ENCODE measurements at places on chromosomes 1 and 21.

- no peak for DNase-seq
Observed at GRCh38 chr1:175158170-175158591, 34.4 kb downstream of the KIAA0040 start.

DNA sequence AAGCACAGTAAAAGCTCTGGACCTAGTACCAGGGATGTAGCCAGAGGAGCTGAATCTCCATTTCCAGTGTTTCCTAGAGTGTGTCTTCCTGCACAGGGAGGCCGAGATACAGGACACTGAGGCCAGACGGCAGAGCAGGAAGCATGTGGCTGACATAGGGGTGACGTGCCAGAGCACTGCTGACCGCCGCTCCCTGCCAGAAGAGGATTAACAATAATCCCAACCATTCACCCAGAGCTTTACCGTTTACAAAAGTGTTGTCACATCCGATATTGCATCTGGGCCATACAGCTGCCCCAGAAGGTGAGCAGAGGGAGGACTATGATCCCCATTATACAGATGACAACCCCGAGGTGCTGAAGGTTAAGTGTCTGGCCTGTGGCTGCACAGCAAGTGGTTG is 5.8 kb upstream of the CLDN19 start:
- peak; percentile 8 for DNase-seq

DNA sequence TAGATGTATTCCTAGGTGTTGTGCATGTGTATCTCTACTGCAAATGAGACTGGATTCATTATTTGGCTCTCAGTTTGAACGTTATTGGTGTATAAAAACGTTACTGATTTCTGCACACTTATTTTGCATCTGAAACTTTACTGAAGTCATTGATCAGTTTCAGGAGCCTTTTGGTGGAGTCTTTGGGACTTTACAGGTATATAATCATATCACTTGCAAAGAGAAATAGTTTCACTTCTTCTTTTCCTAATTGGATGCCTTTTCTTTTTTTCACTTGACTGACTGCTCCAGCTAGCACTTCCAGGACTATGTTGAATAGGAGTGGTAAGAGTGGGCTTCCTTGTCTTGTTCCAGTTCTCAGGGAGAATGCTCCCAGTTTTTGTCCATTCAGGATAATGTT is 252.2 kb downstream of the SMYD3 start:
- no peak for DNase-seq

- DNase-seq = no peak
Observed at GRCh38 chr1:184605941-184606340, 148.7 kb downstream of the EDEM3 start.

GRCh38 chr1:14263671-14264070 is 334.8 kb upstream of the KAZN start:
- DNase-seq = no peak

DNA sequence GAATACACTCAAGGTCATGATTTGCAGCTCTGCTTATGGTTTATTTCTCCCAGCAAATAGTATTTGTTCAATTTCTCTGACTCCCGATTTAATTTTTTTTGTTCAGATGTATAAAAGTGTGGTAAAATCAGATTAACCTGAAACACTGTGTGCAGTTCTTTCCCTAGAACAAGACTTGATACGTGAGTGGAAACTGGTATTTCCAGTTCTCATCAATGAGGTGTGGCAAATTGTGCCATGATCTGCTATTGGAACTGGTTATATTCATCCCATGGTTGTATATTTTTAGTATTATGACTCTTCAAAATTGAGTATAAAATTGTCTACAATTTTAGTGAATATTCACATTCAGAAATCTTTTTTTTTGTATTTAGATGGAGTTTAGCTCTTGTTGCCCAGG is 76.8 kb upstream of the IVNS1ABP start:
- no peak for DNase-seq

GRCh38 chr1:15243275-15244043 is 3.6 kb upstream of the FHAD1 start:
- DNase-seq = no peak

DNA sequence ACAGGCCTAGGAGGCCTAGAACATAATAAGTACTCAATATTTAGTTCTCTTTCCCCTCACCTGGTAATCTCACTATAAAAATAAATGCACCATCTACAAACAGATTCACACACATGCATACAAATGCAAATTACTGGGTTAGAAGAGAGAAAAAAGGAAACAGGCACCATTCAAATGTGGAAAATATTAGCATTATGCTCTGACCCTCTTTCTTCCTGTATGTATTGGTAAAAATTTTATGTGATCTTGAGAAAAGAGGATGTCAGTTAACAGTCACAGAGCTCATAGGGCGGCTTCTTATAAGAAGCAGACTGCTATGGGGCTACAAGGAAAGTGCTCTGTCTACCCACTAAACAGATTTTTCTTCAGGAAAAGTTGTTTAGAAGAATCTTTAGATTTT is 565.4 kb downstream of the LMO4 start:
- DNase-seq = no peak

DNA sequence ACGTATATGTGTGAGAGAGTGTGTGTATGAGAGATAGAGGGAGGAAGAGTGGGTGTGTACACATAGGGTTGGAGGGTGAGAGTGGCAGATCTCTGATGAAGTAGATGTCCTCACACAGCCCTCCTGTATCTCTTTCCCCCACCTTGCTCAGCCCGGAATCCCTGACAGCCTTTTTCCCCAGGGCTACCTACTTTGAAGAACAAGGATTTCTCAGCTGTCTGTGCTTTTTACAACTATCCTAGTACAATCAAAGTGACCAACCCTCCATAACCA is 29.1 kb upstream of the CADM3 start:
- DNase-seq = no peak

GRCh38 chr1:238191170-238191569 is 300.4 kb upstream of the ZP4 start:
- no peak for DNase-seq

- no peak for DNase-seq
Observed at GRCh38 chr1:27973771-27974416, 14.1 kb downstream of the XKR8 start.

DNA sequence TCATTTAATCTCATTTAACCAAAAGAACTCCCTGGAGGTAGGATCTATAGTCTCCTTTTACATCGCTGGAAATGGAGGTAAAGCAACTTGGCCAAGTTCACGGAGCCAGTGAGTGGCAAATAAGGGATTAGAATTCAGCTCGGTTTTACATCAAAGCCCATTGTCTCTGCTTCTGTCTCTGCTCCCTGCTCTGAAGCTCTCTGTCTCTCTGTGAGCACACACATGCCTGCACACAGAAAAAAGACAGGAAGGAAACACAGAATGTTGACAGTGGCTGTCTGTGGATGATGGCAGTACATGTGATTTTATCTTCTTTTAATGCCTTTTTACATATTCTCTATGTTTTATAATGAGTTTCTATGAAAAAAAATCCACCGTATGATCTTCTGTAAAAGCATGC is 8.9 kb upstream of the DHRS3 start:
- no peak for DNase-seq

DNA sequence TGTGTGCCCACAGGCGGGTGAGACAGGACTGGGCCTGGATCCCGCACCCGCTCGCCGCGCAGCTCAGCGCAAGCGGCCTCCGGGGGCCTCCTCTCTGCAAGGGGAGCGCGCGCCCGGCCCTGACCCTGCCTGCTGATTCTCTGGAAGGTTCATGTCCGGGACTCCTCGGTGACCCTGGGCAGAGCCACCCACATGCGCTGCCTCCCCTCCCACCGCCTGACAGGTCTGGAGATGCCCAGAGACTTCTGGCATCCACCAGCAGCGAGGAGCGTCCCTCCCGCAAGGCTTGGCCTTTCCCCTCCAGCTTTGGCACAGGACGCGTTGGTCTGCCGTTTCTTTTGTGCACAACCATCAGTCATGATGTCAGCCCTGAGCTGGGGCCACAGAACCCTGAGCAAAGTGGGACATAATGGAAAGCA is 42.0 kb upstream of the COL6A2 start:
- DNase-seq = no peak

- no peak for DNase-seq
Observed at GRCh38 chr1:81833722-81834121, 33.0 kb downstream of the ADGRL2 start.

DNA sequence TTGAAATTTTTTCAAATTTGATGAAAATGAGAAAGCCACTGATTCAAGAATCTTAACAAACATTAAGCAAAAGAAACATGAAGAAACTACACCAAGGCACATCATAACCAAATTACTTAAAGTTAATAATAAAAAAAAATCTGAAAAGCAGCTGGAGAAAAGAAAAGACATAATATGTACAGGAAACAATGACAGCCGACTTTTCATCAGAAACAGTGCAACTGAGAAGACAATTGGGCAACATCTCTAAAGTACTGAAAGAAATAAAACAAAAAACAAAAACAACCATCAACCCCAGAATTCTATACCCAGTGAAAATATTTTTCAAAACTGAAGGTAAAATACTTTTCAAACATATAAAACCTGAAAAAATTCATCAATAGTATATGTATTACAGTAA is 73.8 kb upstream of the DMRTA2 start:
- DNase-seq = no peak

DNA sequence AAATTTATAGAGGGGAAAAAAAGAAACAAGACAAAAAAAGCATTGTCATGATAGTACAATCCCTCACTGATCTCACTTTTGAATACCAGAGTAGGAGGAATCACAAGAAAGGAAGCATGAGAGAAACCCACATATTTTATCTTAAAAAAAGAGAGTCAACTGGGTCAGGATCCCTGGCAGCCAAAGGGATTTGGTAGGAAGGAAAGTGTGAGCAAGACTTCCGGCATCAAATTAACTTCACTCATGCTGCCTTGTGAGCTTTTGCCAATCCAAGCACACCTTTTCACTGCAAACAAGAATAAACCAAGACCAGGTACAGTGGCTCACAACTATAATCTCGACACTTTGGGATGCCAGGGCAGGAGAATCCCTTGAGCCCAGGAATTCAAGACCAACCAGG is 53.1 kb downstream of the SLC9C2 start:
- DNase-seq = no peak

- peak; percentile 57 for DNase-seq
Observed at GRCh38 chr21:43345746-43346409, 81.1 kb downstream of the SIK1 start.

DNA sequence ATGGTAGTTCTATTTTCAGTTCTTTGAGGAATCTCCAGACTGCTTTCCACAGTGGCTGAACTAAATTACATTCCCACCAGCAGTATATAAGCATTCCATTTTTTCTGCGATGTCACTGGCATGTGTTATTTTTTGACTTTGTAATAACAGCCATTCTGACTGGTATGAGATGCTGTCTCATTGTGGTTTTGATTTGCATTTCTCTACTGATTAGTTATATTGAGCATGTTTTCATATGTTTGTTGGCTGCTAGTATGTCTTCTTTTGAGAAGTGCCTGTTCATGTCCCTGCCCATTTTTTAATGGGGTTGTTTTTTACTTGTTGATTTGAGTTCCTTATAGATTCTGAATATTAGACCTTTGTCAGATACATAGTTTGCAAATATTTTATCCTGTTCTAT is 87.9 kb downstream of the RPS6KC1 start:
- DNase-seq = no peak

GRCh38 chr1:220031287-220031686 is 15.0 kb downstream of the EPRS1 start:
- no peak for DNase-seq

DNA sequence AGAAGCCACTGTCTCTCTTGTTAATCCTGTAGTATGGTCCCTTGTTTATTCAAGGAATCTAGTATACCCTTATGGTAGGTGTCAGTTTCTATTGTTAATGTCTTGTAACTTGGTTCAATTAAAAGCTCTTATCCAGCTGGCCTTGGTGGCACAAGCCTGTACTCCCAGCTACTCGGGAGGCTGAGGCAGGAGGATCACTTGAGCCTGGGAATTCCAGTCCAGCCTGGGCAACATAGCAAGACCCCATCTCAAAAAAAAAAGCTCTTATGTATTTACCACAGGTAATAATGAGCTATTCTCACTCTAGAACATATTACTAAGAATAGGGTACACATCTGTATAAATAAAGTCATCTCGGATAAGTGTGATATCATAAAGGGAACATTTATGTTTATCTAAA is 46.5 kb downstream of the TMEM200B start:
- no peak for DNase-seq

DNA sequence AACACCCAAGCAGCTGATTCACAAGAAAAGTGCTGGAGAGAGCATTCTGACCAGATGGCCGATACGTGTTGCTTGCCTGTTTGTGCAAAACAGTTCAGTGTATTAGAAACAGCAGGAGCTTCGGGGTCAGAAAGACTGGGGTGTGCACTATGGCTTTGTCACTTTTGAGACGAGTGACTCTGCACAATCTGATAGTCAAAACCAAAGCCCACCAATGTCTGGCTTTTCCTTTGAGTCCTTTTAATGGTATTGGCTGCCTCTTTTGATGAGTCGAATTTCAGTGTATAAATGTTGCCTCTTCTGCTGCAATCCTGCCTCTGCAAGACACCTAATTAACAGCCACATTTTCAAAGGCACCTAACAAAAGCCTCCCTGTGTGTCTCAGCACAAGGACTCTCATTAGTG is 444.6 kb downstream of the AJAP1 start:
- DNase-seq = no peak
